T-helper 2 cell treated with Interferon-gamma antibody and Interleukin-4, amounts not matched to agents 100 ng/mL and 5 ng/mL, for 36 hours (primary cell): ENCODE measurements at places on chromosomes 3 and 15. TPM values are rescaled to one million over a fixed set of nuclear protein-coding genes. Genes with fewer than 3 reads are reported as not detected.

FBXW12 gene
- total RNA-seq = not detected in 2 replicates

NR2E3 gene
- not detected in 2 replicates for total RNA-seq

ERC2 gene
- total RNA-seq = 0.11 and 0.20 TPM in 2 replicates

AADAC gene
- not detected in 2 replicates for total RNA-seq

LRRC3B gene
- total RNA-seq = not detected in 2 replicates

ZNF592 gene
- 43.5 and 44.0 TPM in 2 replicates for total RNA-seq

SLC28A2 gene
- not detected in 2 replicates for total RNA-seq

PTH1R gene
- total RNA-seq = not detected in 2 replicates

SLC15A2 gene
- total RNA-seq = 10.8 and 11.3 TPM in 2 replicates

ZNF660 gene
- total RNA-seq = 0.11 and 0.14 TPM in 2 replicates

TMEM108 gene
- total RNA-seq = not detected in 2 replicates
